Glomerular endothelial cell (primary cell): ENCODE measurements at places on chromosomes 1 and 21.

DNA sequence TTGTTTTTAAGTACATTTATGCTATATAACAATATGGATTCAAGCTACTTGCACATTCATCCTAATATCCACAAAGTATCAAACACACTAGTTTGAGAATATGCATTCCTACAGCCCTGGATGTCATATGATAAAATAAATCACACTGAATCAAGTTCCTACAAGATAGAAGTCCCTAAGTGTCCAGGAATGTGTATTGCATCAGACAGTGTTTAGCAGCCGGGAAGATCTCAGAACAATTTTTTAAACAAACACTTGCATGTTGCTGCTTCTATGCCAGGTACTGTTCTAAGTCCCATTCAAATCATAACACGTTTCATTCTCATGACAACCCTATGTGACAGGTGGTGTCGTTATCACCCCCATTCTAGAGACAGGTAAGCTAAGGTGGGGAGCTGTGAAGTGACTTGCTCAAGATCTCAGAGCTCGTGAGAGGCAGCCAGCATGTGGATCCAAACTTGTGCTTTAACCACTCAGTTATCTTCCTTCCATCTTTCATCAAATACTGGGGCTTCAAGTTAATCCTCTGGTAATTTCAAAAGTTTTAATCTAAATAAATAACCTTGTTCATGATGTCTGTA, 68.3 kb upstream of the KIF26B start:
- DNase-seq: no peak

- no peak for DNase-seq
These were observed 85.4 kb downstream of the TBX15 start for GRCh38 chr1:118902711-118903191.

DNA sequence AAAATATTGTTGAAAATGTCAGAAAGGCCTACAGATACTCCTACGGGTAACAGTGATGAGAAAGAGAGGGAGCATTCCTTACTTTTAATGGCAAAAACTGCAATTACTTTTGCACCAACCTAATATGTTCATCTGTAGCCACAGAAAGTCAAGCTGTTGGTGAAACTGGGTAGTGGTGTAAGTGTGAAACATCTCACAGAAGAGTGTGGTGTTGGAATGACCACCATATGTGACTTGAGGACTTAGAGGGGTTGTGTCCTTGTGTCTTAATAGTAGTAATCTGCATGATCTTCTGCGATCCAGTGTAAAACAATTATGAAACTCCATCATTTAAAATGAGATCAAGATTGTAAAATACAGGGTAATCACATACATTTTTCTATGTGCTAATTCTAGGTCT, 320.7 kb downstream of the ADGRL2 start:
- DNase-seq: no peak

DNA sequence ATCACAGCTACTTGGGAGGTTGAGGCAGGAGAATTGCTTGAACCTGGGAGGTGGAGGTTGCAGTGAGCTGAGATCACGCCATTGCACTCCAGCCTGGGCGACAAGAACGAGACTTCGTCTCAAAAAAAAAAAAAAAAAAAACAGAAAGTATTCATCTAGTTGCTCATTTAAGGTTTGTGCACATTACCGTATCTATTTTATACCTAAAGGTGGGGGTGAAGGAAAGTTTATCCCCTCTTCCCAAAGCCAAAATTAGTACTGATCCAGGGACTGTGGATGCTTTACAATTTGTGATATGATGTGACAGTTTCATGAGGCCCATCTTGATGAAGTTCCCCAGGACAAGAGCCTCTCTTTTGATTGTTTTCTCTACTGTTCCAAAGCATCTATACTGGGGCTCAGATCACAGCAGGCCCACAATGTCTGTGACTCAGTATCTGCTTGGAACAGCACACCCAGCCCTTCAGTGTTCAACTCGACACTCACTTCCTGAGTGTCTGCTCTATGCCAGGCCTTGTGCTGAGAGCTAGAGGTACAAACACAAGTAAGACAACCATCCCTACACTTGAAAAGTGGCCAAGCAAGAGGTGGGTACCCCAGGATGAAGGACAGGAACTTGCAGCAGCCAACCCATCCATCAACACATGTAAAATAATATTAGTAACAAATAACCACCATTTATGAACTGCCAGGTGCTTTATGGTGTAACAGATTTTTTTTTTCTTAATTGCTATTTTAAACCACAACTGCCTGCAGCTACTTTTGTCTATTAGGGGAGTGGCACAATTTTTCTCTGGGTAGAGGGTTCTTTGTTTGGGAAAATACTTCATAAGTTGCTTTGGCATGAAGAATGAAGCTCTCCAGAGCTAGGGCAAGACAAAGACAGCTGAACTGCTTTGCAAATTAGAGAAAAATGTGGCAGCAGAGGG, 29.0 kb upstream of the KHDRBS1 start:
- DNase-seq: no peak

GRCh38 chr1:219542828-219543518, 69.9 kb downstream of the ZC3H11B start:
- no peak for DNase-seq

GRCh38 chr21:15289896-15290841, 225.4 kb upstream of the NRIP1 start:
- DNase-seq: no peak

GRCh38 chr1:23159963-23160877, 8.4 kb downstream of the LUZP1 start:
- no peak for DNase-seq

DNA sequence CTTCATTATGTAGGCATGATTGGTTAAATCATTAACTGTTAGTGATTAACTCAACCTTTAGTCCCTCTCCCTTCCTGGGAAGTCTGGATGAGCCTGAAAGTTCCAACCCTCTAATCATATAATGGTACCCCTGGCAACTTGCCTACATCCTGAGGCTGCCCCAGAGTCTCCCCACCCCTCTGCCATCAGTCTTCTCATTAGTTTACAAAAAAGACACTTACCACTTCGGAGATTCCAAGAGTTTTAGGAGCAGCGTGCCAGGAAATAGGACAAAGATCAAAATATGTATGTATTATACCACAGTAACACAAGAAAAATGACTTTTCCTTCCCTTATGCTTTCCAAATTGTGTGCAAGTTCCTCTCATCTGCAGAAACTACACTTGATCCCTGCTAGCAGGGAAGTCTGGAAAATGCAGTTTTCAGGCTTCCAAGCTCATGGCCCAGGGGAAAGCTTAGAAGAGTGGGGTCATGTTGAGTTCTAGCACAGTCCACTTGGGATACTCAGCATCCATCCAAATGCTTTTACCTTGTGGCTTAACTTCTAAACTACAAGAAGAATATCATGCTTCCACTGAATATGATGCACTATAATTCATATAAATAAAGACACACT, 64.6 kb upstream of the PPIH start:
- DNase-seq: no peak

DNA sequence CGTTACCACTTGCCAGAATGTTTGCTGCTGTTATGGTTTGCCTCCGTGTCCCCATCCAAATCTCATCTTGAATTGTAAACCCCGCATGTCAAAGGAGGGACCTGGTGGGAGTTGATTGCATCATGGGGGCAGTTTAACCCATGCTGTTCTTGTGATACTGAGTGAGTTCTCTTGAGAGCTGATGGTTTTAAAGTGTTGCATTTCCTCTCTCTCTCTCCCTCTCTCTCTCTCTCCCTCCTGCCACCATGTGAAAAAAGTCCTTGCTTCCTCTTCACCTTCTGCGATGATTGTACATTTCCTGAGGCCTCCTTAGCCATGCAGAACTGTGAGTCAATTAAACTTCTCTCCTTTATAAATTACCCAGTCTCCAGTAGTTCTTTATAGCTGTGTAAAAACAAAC, 44.4 kb downstream of the CFHR5 start:
- no peak for DNase-seq

DNA sequence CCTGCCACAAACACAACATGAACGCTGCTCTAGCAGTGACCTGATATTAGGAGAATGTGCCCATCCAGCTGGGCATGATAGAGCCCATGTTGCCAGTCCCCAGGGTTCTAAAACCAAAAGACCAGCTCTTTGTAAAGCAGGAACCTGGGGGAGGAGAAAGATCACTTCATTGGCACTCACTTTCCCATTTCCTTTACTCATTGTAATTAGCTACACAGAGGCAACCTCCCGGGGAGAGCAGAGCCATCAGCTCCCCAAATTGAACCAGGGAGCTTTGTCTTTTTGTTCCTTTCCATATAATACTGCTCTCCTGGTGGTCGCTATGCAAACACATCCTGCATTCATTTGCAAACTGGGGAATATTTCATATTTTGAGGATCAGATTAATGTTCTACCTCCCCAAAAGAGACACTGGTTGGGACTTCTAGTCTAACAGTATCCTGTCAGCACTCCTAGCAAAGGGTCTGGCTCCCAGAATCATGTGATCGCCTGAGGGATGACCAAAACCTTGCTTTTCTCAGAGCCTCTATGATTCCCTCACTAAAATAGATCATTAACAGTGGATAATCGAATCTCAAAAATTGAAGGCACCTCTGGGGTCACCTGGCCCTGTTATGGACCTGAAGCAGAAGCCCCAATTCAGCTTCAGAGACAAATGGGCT, 76.7 kb upstream of the CD1D start:
- no peak for DNase-seq

GRCh38 chr1:233078396-233078795, 128.0 kb downstream of the NTPCR start:
- DNase-seq: no peak

DNA sequence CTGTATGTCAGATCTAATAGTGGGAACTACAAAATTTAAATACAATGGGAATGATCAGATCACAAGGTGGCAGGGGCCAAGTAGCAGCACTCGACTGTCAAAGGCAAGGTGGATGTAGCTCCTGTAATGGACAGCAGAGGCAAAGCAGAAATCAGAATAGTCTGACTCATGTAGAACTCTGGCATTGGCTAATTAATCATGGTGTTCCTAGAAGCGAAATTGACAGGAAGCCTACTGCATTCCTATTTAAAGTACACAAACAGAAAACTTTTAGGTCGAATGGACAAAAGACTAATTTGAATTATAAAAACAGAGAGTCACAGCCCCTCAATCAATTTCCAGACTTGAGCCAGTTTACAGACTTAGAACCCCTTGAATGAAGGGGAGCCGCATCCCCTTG, 17.4 kb upstream of the IL12RB2 start:
- DNase-seq: no peak

DNA sequence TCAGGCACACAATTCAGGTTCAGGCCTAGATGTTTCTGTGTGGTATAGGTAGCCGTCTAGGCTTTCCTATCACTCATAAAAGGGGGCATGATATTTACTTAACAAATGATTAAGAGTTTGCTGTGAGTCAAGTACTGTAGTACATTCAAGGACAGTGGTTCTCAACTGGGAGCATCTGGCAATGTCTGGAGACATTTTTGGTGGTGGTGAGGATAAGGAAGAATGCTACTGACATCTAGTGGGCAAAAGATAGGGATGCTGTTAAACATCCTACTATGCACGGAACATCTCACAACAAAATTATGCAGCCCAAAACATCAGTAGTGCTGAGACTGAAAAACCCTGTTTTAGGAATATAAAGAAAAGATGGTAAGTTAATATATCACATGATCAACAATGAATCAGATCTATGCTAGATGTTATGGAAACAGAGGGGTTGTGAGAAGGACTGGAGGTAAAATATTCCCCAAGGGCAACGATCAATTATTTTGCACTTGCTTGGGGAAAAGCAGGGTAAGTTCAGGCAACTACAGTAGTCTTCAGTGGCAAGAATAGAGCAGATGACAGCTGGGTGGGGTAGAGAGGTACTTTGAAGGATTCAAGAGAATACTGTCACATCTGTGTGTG, 4.9 kb downstream of the DNTTIP2 start:
- DNase-seq: no peak

DNA sequence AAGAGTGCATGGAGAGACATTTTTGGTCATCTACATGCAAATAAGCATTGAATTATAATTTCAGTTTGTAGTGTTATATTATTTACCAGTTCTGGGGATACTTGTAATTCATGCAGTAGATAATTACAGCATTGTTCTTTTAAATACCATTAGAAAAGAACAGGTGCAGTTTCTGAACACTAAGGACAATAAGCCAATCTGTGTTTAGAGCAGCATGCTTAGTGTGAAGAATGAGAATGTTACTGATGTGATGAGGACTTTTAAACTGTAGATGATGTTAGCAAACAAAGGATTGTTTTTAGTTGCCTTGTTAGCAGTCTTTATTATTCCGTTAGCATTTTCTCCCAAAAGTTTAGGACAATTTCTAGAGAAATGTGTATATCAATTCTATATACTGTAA, 348.3 kb downstream of the BRINP3 start:
- DNase-seq: no peak

DNA sequence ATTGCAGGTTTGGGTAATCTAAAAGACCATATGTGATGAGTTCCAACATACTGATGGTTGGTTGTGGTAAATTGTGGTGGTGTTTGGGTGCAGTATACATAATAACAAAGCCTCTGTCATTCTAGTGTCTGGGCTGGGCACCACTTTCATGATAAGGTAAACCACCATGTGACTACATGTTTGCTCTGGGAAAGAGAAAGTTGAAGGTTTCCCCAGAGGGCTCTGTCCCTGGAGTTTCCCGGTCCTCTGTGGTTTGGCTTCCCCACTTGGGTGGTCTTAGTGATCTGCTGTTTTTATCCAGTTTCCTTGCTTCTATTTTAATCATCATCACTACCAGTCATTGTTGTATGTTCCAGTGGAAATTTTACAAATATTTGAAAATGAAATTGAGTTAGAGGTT, 55.9 kb upstream of the TSPAN2 start:
- no peak for DNase-seq

GRCh38 chr1:21278860-21279845, 11.1 kb downstream of the ECE1 start:
- DNase-seq: no peak

- no peak for DNase-seq
These were observed 367.4 kb downstream of the RPS6KC1 start for GRCh38 chr1:213418268-213419071.

DNA sequence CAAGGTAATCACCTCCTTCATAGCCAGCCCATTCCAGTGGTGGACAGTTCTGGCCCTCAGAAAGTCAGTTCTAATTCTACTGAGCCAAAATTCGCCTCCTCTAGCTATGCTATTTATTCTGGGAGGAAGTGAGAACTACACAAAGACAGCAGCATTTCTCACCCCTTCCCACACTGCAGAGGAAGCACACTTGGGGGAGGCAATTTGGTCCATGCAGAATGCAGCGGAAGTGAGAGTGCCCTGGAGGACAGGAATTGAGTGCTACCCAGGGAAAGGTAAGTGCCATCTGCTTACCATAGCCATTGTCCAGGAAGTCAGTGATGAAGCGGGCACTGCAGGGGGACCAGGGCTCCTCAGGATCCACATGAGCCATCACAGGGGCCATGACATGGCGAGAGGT, 3.7 kb downstream of the ADAMTS4 start:
- no peak for DNase-seq

DNA sequence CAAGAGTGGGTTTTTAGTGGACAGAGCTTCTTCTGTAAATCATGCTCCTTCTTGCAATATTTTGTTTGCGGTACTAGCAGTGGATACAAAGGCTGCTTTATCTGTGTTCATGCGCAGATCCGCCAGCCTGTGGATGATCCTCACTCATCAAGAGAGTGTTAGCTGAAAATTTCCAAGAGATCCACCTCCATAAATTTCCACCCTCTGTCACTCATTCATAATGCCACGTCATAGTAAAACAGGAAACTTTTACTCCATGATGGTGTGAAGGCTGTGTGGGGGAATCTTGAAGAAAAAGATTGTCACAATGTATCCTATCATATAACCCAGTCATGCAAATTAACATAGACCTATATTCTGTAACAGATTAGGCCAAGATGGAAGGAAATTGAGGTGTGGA, 4.4 kb upstream of the MAPKAPK2 start:
- DNase-seq: no peak

- no peak for DNase-seq
These were observed 485 bp downstream of the SIPA1L2 start for GRCh38 chr1:232629250-232630046.
